A549 treated with GW870086 at 1 μM for 4 hours (cell line): ENCODE measurements at places on chromosomes 1 and 21. TPM values are rescaled to one million over a fixed set of nuclear protein-coding genes. Genes with fewer than 3 reads are reported as not detected.

MCOLN2 gene
- 1.2 to 2.9 TPM (median 2.1 TPM) in 5 replicates for total RNA-seq

ELAPOR1 gene
- 0.38 to 1.1 TPM (median 0.44 TPM) in 5 replicates for total RNA-seq

MIER1 gene
- total RNA-seq, result 7.4 to 11.7 TPM (median 10.5 TPM) in 5 replicates

GGPS1 gene
- 16.4 to 21.9 TPM (median 21.2 TPM) in 5 replicates for total RNA-seq

ANKRD35 gene
- total RNA-seq, result 0.06 to 0.09 TPM in 2 of 5 replicates, not detected in the others

LCE1A gene
- total RNA-seq, result not detected in 5 replicates

LORICRIN gene
- total RNA-seq, result not detected in 5 replicates

CSF3R gene
- not detected in 5 replicates for total RNA-seq
